Muscle of back (tissue), 13 donors: ENCODE measurements at places on chromosomes 1 and 21.

GRCh38 chr1:172212124-172212523, 208.4 kb upstream of the C1orf105 start:
- peak; percentile 44 for DNase-seq

- DNase-seq, result no peak
These were observed 40.9 kb downstream of the AGPAT3 start for GRCh38 chr21:43905726-43906455.

DNA sequence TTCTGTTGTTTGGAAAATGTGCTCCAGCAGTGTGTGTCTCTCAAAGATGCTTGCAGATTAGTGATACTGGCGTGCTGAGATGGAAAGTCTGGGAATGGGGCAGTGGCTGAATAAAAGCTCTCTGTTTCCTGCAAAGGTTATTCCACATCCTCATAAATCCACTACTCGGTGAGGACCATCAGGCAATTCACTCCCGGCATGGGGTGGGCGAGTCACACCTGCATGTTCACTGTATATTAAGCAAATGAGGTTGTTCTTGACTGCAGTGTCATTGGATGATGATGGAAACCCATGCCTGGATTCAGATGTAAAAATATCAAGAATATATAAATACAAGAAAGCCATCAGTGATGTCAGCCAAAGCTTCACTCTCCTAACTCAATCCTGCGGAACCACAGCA, 65.4 kb upstream of the DSCAM start:
- DNase-seq, result no peak

- DNase-seq, result no peak
These were observed 49.0 kb downstream of the SIM2 start for GRCh38 chr21:36747815-36748383.

DNA sequence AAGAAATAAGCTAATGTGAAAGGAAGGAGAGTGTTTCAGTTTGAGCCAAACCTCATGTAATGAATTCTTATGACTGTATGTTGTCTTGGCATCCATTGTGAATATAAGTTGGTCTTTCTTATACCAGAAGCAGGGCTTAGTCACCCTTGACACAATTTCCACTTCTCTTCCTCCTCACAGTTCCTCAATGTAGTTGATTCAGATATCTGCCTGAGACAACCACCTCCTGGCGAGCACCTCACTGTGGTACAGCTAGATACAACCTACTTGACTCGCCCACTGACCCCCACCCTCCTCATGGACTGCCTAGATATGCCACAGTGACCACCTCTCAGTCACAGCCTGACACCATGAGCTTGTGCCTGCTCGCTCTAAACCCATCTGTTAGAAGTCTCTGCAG, 45.6 kb downstream of the KYAT3 start:
- no peak for DNase-seq

DNA sequence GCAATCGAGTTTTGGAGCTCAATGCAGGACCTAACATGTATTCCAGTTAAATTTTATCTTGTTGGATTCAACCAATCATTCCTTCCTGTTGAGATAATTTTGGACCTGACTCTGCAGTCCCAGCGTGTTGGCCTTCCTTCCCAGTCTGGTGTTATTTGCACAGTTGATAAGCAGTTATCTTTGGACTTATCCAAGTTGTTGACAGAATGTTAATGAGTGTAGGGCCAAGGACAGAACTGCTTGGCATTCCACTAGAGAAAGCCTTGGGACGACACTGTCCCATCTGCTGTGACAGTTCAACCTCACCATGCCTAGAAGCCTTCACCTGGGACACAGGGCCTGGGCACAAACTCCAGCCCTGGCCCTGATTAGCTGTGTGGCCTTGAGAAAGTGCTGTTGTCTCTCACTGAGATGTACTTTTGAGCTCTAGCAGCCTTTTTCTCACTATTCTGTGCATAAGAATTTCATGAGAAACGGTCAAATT, 104.1 kb upstream of the SLC25A33 start:
- DNase-seq, result no peak

DNA sequence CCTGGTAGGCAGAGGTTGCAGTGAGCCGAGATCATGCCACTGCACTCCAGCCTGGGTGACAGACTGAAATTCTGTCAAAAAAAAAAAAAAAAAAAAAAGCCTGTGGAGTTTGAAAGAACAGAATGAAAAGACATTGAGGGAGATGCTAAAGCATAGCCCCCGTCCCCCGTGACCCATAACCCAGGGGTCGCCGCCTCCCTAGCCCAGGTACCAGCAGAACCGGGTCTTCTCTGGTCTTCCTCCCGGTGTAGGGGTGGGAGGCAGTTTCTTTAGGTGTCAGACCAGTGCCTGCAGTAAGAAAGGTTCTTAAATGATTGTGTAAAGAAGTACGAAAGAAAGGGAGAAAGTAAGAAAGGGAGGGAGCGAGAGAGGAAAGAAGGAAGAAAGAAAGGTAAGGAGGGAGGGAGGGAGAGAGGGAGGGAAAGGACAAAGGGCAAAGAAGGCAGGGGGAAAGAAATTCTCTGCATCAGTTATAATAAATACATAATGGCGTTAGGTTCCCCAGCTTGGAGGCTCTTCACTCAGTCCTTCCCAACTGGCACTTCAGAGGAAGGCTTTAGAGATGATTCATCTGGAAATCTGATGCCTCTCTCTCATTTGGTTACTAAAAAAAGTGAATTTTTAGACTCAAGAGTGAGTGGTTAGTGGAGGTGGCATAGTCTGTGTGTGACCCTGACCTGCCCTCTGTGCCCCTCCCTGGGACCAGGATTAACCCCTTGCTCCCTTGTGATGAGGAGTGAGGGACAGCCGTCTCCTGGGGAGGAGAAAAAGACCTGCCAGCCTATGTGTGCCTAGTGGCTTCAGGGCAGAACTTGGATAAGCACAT, 1.1 kb downstream of the IL24 start:
- DNase-seq, result no peak

DNA sequence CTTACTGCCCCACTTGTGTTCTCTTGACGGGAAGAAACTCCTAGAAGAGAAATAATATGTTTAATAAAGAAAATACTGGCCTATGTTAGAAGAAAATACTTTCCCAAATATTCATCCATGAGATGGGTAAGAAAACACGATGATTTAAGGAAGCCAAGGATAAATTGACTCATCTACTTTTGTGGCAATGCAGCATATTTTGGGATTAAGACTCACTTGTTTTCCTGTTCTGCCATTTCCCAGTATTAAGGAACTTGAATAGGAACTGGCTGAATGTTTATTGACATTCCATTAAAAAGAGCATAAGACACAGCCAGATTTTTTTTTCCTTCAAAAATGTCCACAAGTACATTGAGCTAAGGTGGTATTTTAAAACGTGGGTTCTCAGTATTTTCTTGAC, 10.9 kb upstream of the ADAMTS5 start:
- no peak for DNase-seq

GRCh38 chr21:32141318-32141633, 137.6 kb downstream of the MIS18A start:
- no peak for DNase-seq
